ENCODE measurements at places on chromosomes 6 and 20. TPM values are rescaled to one million over a fixed set of nuclear protein-coding genes. Genes with fewer than 3 reads are reported as not detected.

MYMX gene
- 0.56 TPM for total RNA-seq

- DNase-seq: peak; percentile 80
Observed at GRCh38 chr6:6806844-6807518, 218.5 kb downstream of the LY86 start.

GRCh38 chr20:18005990-18006364 is 37.2 kb downstream of the MGME1 start:
- no peak for DNase-seq

DNA sequence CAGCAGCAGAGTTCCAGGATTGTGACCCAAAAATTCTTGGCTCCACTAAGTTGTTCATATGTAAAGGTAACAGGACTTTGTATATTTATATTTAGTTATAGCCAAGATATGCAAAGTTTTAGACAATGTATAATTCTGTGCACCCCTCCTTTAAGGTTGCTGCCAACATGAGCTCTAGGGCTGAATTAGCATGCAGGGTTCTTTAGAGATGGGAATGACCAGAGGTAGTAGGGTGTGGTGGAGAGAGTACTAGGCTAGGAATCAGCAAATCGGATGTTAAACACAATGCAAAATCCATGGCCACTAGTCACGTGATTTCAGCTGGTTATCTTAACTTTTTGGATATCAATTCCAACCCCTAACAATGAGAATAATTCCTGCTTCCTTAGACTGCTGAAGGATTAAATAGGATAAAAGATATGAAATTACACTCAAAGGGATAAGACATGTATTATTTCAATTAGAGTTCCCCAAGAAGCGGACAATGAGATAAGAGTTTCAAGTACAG is 260.3 kb upstream of the RNF24 start:
- DNase-seq: no peak

DNA sequence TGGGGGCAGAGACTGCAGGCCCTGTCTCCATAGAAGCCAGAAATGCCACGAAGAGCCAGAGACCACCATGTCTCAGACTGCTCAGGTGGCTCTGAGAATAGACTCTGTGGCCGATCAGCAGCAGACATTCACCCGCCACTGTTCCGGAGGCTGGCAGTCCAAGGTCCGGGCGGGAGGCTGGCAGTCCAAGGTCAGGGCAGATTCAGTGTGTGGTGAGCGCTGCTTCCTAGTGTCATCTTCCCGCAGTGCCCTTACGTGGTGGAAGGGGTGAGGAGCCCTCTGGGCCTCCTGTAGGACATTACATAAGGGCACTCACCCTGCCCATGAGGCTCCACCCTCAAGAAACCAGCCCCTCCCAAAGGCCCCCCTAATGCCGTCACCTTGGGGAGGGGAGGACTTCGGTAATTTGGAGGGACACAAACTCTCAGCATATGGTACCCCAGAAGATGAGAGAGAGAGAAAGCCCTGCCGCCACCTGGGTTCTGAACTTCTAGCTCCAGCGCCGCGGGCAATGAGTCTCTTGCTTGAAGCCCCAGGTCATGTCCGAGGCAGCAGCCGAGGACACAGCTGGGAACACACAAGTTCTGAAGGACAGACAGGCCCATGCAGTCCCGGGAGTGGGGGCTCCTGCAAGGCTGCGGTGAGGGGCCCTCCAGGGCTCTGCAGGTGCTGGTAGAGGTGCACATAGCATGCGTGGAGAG is 36.4 kb downstream of the DACT2 start:
- DNase-seq: no peak

- DNase-seq: no peak
Observed at GRCh38 chr20:36956016-36956415, 4.5 kb upstream of the SAMHD1 start.

GRCh38 chr20:52191916-52192718 is 538 bp upstream of the ZFP64 start:
- peak; percentile 54 for DNase-seq

Data from Right ventricle myocardium superior (tissue), 1 donor.